CD8-positive, alpha-beta memory T cell (primary cell): ENCODE measurements at places on chromosomes 5 and 9. TPM values are rescaled to one million over a fixed set of nuclear protein-coding genes. Genes with fewer than 3 reads are reported as not detected.
A peak's percentile ranks its signal among the peaks of the same experiment; 100 is the strongest.

Gene BRD9
- polyA plus RNA-seq, result 18.9 TPM

Gene PCDHB16
- not detected for polyA plus RNA-seq

Gene SLCO6A1
- polyA plus RNA-seq, result not detected

Gene TMC1
- polyA plus RNA-seq, result not detected

Gene CRHBP
- not detected for polyA plus RNA-seq

Gene TAL2
- polyA plus RNA-seq, result not detected

Gene ATP10B
- polyA plus RNA-seq, result not detected

Gene SLC45A2
- not detected for polyA plus RNA-seq

Gene ADRA1B
- not detected for polyA plus RNA-seq

DNA sequence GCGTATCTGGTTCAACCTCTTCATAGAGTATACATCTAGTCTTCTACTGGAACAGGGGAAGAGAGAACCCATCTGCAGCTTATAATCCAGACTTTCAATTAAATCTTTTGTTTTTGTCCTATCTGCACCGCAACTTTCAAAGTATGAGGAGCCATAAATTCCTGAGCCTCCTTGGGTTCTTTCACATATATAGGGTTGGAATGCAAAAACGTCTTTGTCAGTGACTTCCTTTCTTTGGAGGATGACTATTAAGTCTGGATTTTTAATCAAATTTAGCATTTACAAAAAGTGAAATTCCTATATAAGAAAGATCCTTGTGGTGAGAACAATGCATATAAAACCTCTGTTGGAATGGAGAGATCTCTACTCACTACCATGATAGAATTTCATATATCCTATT is 370.8 kb downstream of the TMEM38B start:
- H3K27ac ChIP-seq, result no peak overlapping the region
- no peak for DNase-seq
- no peaks in the 10 kb centered on the region for H3K4me1 ChIP-seq
- H3K4me3 ChIP-seq, result no peak overlapping the region

DNA sequence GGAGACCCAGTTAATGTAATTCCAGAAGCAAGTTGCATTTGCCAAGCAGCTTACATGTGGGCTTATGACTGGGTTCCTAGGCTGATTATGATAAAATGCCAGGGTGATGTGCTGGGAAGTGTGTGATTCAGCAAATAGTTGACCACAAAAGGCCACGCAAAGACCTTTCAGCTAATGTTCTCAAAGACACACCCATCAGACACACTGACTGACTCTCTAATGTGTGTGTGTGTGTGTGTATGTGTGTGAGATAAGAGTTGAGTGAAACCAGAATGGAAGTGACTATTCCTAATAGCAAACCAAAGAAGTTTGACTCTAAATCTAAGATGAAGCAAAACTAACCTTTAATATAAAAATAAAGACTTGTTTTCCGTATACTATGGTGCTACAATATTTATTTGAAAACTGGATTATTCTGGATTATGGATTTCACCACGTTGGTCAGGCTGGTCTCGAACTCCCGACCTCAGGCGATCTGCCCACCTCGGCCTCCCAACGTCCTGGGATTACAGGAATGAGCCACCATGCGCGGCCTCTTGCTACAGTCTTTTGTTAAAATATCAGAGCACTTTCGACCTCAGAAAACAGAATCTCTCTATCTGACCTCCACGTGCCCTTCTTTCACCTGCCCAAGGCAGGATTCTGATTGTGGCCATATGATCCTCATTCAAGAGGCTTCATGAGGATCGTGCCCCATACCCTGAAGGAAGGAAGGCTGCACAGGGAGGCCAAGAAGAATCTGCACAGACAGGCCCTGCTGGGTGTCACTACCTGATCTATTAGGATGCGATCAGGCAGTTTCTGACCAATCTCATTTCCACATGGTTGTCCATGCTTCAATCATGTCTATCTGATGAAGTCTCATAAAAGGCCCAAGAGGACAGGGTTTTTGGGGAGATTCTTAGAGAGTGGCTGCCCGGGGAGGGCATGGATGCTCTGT is 75.6 kb downstream of the USP20 start:
- H3K4me3 ChIP-seq, result no peak overlapping the region
- no peaks in the 10 kb centered on the region for H3K4me1 ChIP-seq
- DNase-seq, result no peak
- H3K36me3 ChIP-seq, result peaks cover 33% of the 10 kb centered on the region

GRCh38 chr5:150612405-150612804 is 28.1 kb upstream of the SYNPO start:
- H3K4me3 ChIP-seq, result no peak overlapping the region
- H3K27me3 ChIP-seq, result no peaks in the 10 kb centered on the region
- H3K4me1 ChIP-seq, result no peaks in the 10 kb centered on the region

- H3K4me1 ChIP-seq, result no peaks in the 10 kb centered on the region
- DNase-seq, result no peak
- H3K36me3 ChIP-seq, result no peaks in the 10 kb centered on the region
- H3K27ac ChIP-seq, result no peak overlapping the region
- H3K27me3 ChIP-seq, result no peaks in the 10 kb centered on the region
Observed at GRCh38 chr9:118568704-118569103, 800.5 kb downstream of the BRINP1 start.

DNA sequence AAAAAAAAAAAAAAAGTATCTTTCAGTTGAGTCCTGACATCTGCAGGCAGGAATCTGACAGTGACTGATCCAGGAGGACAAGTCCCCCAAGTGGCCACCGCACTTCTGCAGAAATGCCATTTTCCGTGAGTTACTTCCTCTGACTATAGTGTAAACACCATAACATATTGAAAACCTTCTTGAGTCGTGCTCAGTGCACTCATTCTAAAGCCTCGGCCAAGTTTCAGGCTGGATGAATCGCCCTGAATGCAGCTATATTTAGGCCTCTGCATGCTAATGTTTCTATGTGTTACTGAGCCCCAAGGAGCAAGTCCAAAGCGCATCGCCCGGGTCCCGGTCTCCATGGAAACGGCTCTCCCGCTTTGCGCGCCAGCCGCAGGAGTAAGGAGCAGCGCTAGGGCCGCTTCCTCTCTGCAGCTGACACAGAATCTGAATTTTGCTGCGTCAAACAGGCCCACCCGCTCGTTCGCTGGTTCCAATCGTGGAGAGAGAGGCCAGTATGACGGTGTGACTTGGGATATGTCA is 335.4 kb downstream of the MSX2 start:
- no peaks in the 10 kb centered on the region for H3K4me1 ChIP-seq
- DNase-seq, result no peak
- no peaks in the 10 kb centered on the region for H3K36me3 ChIP-seq
- peak overlapping the region; percentile 9 for H3K4me3 ChIP-seq
- H3K27ac ChIP-seq, result no peak overlapping the region
- H3K27me3 ChIP-seq, result no peaks in the 10 kb centered on the region

DNA sequence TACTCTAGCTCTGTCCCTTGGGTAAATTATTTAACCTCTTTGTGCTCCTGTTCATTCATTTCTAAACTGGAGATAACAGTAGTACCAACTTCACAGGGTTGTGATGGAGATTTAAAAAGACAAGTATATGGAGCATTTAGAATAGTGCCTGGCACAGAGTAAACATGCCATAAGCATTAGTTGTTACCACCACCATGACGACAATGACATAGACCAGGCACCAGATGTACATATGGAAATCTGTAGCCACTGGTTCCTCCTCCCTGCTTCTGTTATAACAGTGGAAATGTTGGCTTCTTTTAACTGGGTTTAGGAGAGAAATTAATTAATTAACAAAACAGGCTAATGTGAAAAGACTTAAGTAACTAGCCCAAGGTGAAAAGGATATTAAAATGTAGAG is 217.5 kb downstream of the DENND1A start:
- no peaks in the 10 kb centered on the region for H3K36me3 ChIP-seq
- no peak overlapping the region for H3K27ac ChIP-seq
- H3K4me3 ChIP-seq, result no peak overlapping the region

GRCh38 chr9:111178331-111179055 is 140.2 kb upstream of the LPAR1 start:
- H3K4me3 ChIP-seq, result no peak overlapping the region
- H3K27ac ChIP-seq, result no peak overlapping the region
- DNase-seq, result no peak

DNA sequence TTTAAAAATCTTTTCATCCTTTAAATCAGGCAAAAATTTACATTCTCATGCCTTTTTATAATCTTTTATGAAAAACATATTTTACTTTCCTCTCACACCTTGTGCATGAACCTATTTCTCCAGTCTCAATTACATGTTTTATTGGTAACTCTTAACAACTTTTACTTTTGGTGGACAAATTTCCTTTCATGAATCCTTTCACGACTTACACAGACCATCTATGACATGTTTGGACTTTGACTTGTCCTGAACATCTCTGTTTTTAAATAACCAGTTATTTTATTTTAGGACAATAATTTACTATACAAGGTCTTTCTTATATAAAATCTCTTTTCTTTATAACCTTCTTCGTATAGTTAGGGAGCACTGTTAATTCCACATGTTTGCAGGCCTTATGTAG is 26.5 kb upstream of the MTMR12 start:
- H3K36me3 ChIP-seq, result no peaks in the 10 kb centered on the region
- H3K4me3 ChIP-seq, result no peak overlapping the region
- no peaks in the 10 kb centered on the region for H3K27me3 ChIP-seq
- no peaks in the 10 kb centered on the region for H3K4me1 ChIP-seq
- no peak overlapping the region for H3K27ac ChIP-seq

- H3K27ac ChIP-seq, result no peak overlapping the region
- no peaks in the 10 kb centered on the region for H3K36me3 ChIP-seq
- H3K4me3 ChIP-seq, result no peak overlapping the region
Observed at GRCh38 chr5:2725980-2726765, 25.3 kb downstream of the IRX2 start.

DNA sequence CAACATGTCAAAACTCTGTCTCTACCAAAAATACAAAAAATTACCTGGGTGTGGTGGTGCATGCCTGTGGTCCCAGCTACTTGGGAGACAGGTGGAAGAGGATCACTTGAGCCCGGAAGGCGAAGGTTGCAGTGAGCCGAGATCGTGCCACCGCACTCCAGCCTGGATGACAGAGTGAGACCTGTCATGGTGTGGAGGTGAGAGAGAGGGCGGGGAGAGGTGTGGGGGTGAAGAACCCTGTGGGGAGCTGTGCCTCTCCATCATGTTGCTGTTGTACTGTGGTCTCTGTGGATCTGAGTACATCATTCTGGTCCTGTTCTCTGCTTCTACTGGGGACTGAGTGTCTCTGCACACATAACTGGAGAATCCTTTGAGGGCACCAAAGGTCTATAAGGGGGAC is 11.3 kb upstream of the SLC34A1 start:
- H3K27ac ChIP-seq, result no peak overlapping the region
- DNase-seq, result no peak
- peaks cover 63% of the 10 kb centered on the region for H3K4me1 ChIP-seq
- H3K4me3 ChIP-seq, result peak overlapping the region; percentile 38

- no peak overlapping the region for H3K27ac ChIP-seq
- H3K27me3 ChIP-seq, result no peaks in the 10 kb centered on the region
- DNase-seq, result no peak
- H3K36me3 ChIP-seq, result no peaks in the 10 kb centered on the region
- H3K4me1 ChIP-seq, result no peaks in the 10 kb centered on the region
Observed at GRCh38 chr5:78577071-78577807, 71.3 kb downstream of the LHFPL2 start.

- no peak overlapping the region for H3K4me3 ChIP-seq
- H3K27me3 ChIP-seq, result no peaks in the 10 kb centered on the region
- no peak overlapping the region for H3K27ac ChIP-seq
- no peak for DNase-seq
Observed at GRCh38 chr9:111427186-111427585, 57.0 kb downstream of the ECPAS start.

- H3K36me3 ChIP-seq, result no peaks in the 10 kb centered on the region
- no peak overlapping the region for H3K4me3 ChIP-seq
- H3K27me3 ChIP-seq, result peaks cover 2% of the 10 kb centered on the region
- no peak for DNase-seq
Observed at GRCh38 chr5:178058321-178059012, 54.9 kb upstream of the N4BP3 start.

DNA sequence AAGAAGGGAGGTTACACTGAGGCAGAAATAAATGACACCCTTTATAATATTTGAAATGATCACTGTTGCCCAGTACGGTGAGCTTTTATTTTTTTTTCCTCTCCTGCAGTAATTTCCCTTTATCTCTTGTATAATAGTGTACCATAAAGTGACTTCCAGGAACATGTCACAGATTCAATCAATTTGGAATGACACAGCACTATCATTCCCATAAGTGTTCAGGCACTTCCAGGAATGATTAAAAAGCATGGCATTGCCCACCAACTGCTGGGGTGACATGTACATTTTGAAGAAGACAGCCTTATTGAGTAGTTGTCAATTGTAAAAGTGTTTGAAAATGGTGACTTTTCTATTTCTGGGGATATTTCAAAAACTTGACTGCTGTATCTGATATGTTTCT is 1700.9 kb upstream of the NUDT12 start:
- no peak for DNase-seq
- H3K4me1 ChIP-seq, result no peaks in the 10 kb centered on the region
- H3K4me3 ChIP-seq, result no peak overlapping the region
- no peak overlapping the region for H3K27ac ChIP-seq
- H3K36me3 ChIP-seq, result no peaks in the 10 kb centered on the region

DNA sequence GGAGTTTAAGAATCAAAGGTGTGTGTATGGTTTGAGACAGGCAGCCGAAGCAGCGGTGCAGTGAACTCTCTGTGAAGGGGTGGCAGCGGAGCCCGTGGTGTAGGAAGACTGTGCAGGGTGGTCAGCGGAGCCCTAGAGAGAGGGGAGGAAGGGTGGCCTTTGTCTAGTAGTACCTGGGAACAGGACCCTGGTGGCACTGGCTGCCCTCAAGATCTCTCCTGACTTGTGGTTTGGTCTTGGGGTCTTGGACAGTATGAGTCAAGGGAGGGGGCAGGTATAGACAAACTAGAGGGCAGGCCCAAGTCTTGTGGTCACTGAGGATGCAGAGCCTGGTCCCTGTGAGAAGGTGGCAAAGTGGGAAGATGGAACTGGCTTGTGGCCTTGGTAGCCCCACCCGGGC is 7.1 kb upstream of the NKX2-5 start:
- H3K4me1 ChIP-seq, result peaks cover 8% of the 10 kb centered on the region
- H3K27ac ChIP-seq, result no peak overlapping the region
- H3K27me3 ChIP-seq, result peaks cover 66% of the 10 kb centered on the region
- H3K4me3 ChIP-seq, result no peak overlapping the region
- no peaks in the 10 kb centered on the region for H3K36me3 ChIP-seq

- peaks cover 10% of the 10 kb centered on the region for H3K4me1 ChIP-seq
- H3K27me3 ChIP-seq, result no peaks in the 10 kb centered on the region
- peak overlapping the region; percentile 83 for H3K27ac ChIP-seq
- peak overlapping the region; percentile 100 for H3K4me3 ChIP-seq
- no peaks in the 10 kb centered on the region for H3K36me3 ChIP-seq
Observed at GRCh38 chr5:181189363-181189961, 15.5 kb downstream of the TRIM7 start.

DNA sequence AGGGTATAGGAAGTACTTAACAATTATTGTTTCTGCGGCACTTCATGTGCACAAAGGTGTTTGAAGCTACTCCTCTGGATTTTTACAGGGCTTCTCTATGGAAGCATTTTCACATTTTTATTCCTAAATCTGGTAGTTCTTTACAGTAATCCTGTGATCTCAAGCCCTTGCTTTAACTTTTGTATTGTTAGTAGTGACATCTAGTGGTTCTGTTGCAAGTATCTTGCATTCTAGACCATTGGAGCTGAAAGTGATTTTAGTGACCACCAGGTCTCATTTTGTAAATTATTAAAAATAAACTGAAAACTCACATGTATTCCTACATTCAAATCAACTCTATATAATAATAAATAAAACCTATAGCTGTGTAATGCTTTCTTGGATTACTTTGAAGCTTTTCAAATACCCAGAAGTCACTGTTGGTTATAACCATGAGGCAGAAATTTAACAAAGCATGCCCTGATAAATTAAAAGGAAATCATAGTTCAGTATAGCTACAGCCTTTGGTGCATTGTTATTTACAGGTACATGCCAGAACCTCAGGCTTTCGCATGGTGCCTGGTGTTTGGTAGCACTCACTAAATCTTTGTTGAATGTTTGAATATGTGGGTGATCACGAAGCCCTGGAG is 18.9 kb downstream of the RPS23 start:
- H3K27ac ChIP-seq, result no peak overlapping the region
- H3K4me1 ChIP-seq, result no peaks in the 10 kb centered on the region
- H3K36me3 ChIP-seq, result no peaks in the 10 kb centered on the region
- no peaks in the 10 kb centered on the region for H3K27me3 ChIP-seq
